ENCODE measurements at places on chromosomes 3 and 15.

DNA sequence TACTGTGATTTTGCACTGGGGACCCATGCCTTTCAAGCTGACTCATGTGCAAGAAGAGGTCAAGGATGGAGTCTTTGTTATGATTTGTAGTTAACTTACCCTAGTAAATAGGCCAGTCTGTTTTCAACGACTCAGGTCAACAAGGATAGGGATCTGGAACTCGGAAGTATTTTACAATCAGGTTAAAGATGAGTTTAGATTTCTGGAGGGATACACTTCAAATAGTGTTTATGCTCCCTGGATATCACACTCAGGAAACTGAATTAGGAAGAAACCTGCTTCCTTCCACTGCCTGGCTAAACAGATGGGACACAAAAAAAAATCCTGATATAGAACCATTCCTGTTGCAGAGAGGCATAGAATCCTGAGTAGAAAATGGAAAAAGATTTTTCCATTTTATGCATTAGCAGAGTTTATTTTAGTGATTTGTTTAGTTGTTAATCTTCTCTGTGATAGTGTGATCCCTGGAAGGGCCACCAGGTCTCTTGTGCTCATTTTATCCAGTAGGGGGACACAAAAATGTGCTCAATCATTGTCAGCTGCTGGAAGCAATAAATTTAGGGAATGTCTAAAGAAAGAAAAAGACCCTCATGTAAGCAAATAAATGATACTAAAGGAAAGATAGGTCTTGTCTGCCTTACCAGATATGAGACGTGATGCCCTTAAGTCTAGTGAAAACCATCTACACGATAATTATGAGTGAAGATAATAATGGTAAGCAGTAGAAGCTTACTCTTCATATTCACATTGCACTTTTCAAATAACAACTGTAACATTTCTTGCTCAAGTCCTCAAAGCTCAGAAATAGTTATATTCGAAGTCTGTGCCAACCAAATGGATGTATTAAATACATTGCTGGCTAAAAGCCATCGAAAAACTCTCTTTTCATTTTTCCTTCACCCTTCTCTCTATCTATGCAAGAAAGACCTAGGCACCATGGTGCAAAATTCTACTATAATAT lies 452.1 kb upstream of the KCNMB2 start:
- no peak for DNase-seq

- DNase-seq = no peak
Observed at GRCh38 chr15:90598031-90598577, 68.4 kb downstream of the CRTC3 start.

DNA sequence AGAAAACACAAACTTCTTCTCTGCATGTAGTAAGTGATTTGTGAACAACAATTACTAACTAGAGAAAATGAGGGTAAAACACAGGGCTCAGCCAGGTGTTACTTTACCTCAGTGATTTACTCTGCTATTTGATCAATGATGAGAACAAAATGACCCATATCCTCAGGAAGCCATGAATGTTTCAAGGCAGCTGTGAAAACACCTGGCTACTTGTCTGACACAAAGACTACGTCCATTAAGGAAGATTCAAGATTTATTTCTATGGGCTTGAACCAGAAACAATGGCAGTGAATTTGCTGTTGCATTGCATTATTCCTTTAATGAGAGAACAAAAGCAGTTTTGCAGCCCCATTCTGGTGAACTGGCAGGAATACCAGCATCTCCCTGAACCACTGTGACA lies 374.6 kb upstream of the ARL6 start:
- no peak for DNase-seq

DNA sequence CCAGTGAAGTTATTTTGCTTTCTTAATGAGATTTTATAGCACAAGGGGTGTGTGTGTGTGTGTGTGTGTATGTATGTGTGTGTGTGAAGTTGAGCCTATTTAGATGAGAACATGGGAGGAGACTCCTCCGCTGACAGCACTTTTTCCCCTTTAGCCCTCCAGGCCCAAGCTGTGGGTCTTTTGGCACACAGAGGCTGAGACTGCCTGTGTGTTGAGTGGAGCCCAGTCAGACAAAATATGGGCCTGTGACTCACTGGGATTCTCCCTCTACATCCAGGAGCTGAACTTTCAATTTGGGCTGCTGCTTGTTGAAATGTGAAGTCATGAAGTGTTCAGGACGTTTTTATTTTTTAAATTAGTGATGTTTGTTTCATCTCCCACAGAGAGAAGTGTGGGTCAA lies 108.0 kb downstream of the MFSD1 start:
- DNase-seq = peak; percentile 41

GRCh38 chr3:157755233-157755632 lies 252.0 kb upstream of the VEPH1 start:
- DNase-seq = no peak

GRCh38 chr3:196024968-196025367 lies 56.9 kb downstream of the TFRC start:
- no peak for DNase-seq

DNA sequence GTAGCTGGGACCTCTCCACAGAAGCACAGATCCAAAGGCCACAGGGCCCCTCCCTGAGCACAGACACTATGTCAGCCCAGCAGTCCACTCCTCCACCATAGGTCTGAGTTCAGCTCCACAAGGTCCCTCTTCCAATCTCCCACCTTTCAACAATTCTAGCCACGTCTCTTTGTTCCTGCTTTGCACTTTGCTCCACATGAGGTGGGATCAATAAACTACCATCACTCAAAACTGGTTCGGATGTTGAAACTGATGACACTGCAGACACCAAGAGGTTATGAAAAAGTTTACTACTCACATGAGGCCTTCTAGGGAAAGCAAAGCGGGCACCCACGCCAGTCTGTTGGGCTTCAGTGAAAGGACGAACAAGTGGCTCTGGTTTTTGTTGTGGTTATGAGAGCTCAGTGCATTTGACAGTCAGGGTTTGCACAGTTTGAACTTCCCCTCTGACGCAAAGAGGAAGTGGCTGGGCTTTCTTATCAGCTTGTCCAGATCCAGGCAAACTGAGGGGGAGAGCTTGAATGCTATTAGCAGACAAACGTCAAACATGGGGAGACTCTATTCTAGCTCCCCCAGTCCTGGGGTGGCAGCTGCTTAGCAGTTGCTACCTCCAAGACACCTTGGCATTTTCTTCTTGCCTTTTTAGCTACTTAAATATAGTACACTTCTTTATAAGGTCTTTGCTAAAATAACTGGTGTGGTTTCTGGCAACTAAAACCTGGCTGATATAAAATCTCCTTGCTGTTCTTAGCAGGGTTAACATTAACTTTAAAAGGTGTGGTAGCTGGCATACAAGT lies 37.8 kb downstream of the ZNF445 start:
- no peak for DNase-seq

DNA sequence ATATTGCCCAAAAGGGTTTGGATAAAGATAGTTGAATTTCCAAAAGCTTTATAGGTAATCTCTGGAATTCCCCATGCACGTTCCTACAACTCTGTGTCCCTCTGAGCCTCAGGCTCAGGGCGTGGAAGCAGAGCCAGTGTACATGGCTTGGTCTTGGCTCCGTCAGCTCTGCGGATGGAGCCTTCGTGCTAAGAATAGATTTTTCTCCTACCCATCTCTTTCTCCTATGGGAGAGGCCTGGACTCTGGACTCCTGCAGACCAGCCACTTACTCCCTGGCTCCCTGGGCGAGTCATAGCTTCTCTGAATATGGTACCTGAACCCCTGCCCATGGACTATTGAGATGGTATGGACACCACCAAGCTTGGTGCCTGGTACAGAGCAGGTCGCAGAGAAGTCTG lies 99.9 kb downstream of the EEFSEC start:
- no peak for DNase-seq

GRCh38 chr3:183309276-183309675 lies 56.2 kb downstream of the B3GNT5 start:
- DNase-seq = no peak

GRCh38 chr3:102756706-102757105 lies 321.9 kb downstream of the ZPLD1 start:
- DNase-seq = no peak

DNA sequence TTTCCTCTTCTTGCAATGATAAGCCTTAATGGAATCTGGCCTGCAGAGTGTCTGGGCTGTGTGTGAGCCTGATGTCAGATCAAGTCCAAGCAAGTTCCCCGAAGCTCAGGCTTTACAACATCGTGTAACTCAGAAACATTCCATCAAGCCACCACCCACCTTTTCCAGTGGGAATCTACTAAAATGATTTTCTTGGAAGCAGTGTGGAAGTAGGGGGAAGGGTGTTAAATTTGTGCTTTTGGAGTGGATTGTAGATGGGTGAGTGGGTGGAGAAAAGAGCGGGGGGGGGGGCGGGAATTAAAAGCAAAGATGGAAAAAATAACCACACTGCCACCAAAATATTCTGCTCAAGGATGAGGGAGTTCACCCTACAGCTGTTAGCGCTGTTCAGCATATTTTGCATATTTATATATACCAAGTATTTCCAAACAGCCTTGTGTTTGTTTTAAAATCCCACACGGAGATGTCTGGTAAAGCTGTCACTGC lies 53.6 kb downstream of the VGLL3 start:
- DNase-seq = peak; percentile 70

- DNase-seq = peak; percentile 69
Observed at GRCh38 chr3:159616234-159616825, 372.3 kb upstream of the IL12A start.

DNA sequence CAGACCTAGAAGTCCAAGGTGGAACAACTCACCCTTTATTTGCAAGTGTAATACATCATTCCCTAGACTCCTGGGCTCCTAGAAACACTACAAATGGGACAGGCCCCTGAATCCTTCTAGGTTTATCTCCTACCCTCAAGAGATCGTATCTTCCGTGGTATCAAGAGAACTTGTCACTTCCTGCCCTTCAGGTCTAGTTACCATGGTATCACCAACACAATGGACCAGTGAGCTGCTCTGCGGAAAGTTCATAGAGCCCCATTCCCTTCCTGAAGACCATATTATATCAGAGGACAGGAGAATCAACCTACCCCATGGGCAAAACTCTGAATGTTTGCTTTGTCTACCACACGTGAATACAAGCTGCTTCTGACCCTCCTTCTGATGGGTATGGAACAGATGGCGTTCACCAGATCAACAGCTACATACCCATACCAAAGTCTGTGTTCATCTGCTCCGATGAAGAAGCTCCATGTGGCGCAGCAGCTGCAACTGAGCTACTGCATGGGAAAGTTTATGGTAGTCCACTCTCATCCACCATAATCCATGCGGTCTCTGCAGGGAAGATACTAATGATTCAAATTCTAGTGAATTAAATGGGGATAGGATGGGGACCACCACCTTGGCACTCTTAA lies 84.6 kb upstream of the KLF13 start:
- no peak for DNase-seq

GRCh38 chr3:189360291-189360690 lies 188.5 kb downstream of the TPRG1 start:
- DNase-seq = no peak

DNA sequence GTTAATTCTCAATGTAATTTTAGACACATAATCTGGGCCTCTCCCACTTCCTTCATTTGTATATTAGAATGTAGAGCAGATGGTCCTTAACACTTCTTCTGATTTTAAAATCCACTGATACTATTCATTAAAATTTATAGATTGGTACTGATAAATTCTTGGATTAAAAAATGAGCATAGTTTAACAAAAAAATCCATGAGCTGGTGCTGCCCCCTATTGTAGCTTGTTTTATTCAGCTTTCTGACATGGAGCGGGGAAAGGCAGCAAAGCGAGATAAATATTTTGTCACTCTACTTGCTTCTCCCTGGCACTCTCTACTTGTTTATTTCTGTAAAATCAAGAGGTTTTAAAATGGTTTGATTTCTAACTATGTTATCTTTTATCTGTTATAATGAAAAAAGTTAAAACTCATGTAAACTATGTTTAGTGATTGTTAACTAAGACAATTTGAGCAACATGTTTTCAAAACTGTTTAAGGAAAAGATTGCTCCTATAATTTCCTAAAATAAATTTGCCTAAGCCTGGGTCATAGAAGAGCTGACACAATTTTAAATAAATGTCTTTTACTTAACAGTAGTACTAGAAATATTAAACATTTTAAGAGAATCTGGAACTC lies 26.5 kb upstream of the PLOD2 start:
- DNase-seq = no peak

GRCh38 chr3:42764561-42765295 lies 8.3 kb downstream of the CCDC13 start:
- DNase-seq = no peak

- no peak for DNase-seq
Observed at GRCh38 chr3:184977796-184978195, 165.8 kb downstream of the VPS8 start.

- DNase-seq = no peak
Observed at GRCh38 chr15:53034767-53035245, 244.7 kb upstream of the ONECUT1 start.

- no peak for DNase-seq
Observed at GRCh38 chr3:182562274-182562673, 231.0 kb upstream of the ATP11B start.

GRCh38 chr15:29910068-29910467 lies 87.8 kb upstream of the TJP1 start:
- no peak for DNase-seq

DNA sequence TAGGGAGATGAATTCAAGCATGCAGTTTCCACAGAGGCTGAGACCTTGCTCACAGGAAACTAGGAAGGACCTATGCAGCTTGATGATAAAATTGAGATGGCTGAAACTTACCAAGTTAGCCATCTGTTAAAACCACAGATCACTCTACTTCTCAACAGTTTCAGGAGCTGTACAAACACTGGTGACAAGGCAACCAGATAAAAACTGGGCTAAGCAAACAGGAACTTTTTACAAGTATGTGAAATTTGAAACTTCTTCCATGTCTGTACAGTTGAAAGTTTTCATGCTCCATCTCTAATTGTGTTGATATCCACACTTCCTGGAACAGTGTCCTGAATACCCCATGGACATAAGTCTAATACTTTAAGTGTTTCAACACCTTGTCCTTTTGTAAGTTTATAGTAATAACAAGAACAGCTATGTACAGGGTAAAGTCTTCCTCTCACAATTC lies 78.2 kb downstream of the FAIM start:
- DNase-seq = peak; percentile 50

DNA sequence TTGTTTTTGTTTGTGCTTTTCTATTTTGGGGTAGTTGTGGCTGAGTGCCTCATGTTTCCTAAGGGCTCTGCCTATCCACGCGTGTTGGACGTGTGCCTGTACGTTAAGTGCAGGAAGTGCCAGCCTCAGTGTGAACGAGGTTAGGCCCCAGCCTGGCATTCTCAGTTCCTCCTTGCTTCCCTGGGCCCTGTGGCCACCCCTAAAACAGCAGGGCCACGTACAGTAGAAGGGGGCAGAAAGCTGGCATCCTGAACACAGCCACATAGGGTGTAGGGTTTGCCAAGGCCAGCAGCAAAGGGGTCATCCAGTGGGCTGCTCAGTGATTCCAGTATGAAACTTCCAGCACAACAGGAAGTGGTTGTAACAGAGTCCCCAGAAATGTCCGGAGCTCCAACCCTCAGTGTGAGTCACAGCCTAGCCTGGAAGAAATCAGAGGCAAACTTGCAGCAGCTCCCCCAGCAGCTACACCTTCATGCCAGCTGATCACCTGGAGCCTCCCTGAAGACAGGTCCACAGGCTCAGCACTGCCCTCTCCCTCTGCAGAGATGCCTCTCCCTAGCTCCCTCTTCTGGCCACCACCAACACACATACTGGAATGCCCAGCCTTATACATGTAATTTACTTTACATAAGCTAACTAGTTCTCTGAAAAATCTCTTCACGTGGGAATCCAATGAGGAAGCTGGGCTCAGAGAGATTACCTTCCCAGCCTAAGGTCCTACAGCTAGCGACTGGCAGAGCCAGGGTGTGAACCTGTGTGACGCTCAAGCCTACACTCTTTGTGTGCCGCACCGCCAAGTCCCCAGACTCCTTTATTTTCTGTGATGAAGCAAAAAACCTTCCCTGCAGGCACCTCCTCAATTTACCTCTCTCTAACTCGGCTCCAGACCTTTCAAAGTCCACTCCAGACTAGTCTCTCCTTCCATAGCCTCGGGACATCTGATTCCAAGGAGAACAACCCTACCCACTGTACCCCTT lies 26.6 kb downstream of the ILDR1 start:
- peak; percentile 68 for DNase-seq
